ENCODE measurements at places on chromosomes 16 and 17.

GRCh38 chr17:9204637-9205329 lies 183.5 kb downstream of the NTN1 start:
- no peak for DNase-seq

- DNase-seq, result no peak
These were observed 144.4 kb upstream of the ZFHX3 start for GRCh38 chr16:73192232-73192894.

GRCh38 chr16:67531247-67531646 lies 2.6 kb downstream of the RIPOR1 start:
- DNase-seq, result no peak

DNA sequence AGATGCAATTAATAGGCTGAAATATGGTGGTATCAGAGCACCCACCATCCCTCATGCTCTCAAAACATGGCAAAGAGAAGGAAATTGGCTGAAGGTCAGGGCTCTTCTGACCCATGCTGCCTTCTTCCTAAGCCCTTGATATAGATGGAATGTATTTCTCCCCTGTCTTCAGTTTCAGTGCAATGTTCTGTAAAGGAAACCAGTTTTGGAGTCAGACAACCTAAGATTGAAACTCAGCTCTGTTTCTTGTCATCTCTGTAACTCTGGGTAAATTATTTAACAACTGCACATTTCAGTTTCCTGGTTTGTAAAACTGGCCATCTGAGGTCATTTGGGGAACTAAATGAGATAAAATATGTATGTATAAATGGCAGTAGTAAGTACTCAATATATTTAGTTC lies 243.9 kb downstream of the CA10 start:
- no peak for DNase-seq

DNA sequence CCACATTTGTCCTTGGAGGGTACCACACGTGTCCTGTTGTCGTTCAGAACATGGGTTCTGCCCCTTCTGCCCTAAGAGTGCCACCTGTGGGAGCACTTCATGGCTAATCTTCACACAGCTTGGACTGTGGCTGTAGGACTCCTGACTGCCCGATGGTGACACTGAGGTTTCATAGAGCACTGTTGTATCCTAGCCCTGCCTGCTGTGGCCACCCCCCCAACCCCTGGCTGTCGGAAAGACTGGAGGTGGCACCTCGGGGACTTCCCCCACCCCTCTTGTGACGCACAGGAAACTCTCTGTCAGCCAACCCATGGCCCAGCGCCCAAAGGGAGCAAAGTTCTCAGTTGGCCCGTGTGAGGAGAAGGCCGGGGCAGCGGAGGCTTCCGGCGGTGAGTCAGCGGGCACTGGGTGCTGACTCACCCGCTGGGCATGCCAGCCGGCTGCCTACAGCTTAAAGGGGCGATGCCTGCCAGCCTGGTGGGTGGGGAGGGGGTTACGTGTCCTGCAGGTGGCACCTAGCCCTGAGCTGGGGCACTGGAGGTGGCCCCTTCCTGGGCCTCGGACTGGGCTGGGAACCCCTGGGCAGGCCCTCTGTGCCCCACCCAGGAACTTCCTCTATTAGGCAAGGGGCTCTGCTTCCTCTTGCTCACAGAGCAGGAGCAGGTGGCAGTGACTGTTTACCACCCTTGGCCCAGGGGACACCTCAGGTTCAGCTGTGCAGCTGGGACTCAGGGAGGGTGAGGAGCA lies 3.4 kb downstream of the MAP2K3 start:
- DNase-seq, result peak; percentile 96

DNA sequence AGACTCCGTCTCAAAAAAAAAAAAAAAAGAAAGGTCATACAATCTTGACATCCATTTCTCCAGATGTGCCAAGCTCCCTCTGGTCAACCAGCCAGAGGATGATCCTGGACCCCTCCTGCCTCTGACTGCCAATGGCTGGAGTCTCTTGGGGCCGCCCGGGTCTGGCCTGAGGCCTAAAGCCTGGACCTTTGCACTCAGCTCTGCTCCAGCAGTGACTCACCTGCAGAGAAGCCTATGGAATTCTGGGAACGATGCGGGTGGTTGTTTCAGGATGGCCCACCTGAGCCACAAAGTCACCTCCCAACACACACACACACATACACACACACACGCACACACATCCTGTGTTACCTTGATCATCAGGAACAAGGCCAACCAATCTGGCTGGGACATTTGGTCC lies 64.0 kb upstream of the DNAH17 start:
- no peak for DNase-seq

- DNase-seq, result no peak
These were observed 107.0 kb downstream of the ANKRD11 start for GRCh38 chr16:89383095-89384003.

GRCh38 chr16:85566561-85567100 lies 46.5 kb upstream of the GSE1 start:
- no peak for DNase-seq

DNA sequence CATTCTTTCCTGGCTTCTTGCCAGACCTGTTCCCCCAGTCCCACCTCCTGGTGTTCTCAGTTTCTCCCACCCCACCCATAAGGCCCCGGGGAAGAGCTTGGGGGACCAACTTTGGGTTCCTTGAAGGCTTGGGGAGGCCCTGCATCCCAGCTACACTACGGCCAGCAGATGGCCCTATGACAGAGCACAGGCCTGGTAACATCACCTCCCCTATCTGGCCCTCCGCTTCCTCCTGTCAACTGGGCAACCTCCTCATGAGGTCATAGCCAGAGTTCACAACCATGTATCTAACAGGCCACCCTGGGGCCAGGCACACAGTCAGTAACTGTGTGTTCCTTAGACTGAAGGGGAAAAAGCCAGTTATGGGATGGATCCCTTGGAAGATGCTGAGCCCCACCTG lies 31.4 kb downstream of the MYO15A start:
- peak; percentile 10 for DNase-seq

DNA sequence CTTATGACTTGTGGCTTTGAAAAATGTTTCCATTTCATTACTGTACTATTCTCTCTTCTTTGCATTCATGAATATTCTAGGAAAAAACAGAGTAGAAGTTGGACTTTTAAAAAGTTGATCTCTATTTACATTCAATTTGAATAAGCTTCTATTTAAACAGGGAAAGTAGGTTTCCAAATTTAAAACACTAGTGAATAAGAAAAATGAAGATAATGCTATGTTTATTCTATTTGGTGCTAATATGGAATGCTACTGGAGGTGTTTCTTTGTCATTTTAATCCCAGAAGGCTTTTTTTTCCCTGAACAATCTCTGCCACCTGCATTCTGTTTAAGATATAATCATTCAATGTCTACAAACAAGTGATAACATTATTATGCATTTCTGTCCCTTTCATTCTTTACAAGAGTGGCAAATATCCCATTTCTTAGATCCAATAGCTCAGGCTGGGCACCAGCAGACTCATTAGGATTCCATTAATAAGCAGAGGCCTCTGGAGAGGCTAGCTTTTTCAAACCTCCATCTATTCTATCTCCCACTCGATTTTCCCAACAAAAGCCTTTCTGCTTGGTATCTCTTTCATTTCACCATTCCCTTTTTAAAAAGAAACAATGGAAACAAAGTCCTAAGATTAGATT lies 1001.6 kb upstream of the CDH8 start:
- no peak for DNase-seq

DNA sequence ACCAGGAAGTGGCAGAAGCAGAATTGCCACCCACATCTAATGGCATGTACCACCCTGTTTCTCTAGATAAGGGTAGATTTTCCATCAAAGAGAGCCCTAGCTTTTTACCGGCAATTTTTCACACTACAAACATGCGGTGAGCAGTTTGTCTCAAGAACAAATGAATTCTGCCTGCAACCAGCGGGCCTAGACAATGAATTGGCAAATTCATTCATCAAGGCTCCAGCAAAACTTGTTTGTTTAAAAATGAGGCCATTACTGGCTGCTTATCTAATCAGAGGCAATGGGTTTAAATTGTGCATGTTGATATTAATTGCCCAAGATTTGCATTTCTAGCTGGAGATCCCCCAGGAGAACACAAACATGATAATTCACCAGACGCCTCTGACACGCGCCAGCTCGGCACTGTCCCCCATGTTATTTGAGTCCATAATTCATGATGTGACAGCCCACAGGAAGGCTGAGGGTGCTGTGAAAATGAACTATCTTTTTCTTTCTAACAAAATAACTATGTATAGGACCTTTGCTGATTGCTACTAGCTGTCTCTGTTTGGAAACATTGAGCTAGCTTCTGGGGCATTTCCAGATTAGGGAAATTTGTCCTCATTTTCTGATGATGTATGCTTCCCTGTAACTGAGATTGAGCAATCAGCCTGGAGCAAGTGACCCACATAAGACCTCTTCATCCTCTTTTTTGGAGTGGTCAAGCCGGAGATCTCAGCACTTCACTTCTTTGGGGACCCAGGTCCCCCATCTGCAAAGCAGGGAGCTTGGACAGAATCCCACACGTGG lies 80.8 kb downstream of the CNGB1 start:
- peak; percentile 53 for DNase-seq

GRCh38 chr17:60110586-60110985 lies 31.9 kb upstream of the HEATR6 start:
- no peak for DNase-seq

DNA sequence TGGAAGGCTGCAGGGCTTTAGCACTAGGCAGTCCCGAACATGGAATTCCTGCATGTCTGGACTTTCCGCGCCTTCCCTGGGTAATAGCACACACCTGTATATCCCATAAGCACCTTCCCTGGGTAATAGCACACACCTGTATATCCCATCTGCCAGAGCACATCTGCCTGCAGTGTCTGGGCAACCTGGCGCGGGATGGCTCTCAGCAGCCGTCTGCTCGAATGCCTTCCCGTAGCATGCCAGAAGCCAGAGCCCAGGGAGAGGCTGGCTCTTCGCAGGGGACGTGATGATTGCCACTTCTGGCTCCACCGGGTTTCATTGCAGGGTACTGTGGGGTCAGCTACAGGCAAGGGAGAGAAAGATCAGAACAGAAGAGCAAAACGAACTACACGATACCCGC lies 21.3 kb downstream of the MBTPS1 start:
- DNase-seq, result no peak

DNA sequence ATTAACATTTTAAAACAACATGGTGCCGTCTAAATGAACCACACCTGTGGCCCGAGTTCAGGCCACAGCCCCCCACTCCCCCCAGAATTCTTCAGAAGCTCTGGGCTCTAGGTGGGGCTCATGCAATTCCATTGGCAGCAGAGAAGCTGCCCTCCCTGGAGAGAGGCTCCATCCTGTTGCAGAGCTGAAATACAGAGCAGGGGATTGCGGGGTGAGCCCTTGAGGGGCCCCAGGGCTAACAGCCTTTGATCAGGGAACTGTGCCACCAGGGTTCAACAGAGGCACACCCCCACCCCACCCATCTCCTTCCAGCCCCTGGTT lies 69.3 kb downstream of the ABR start:
- peak; percentile 11 for DNase-seq

- no peak for DNase-seq
These were observed 2.9 kb upstream of the ATP2A1 start for GRCh38 chr16:28875134-28876018.

DNA sequence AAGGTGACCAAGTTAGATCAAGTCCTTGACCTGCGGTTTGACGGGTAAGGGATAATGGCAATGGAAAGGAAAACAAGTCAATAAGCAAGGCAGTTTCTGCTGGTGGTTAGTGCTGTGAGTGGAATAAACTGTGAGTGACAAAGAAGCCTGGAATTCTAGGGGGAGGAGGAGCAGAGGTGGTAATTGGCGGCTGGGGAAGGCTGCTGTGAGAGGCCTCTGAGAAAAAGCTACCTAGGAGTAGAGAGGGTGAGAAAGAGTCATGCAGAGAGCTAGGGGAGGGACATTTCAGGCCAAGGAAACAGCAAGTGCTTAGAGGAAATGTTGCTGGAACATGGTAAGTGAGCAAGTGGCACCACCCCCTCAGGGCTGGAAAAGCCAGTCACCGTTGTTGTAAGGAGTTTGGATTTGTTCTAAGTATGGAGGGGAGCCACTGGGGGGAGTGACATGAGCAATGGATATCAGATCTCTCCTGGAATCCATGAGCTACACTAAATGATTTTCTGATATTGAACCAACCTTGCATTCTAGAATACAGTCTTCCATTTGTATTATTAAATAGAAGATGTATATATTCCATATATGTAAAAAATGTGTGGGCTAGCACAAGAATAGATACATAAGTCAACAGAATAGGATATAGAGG lies 6.7 kb downstream of the NLRC3 start:
- DNase-seq, result no peak

DNA sequence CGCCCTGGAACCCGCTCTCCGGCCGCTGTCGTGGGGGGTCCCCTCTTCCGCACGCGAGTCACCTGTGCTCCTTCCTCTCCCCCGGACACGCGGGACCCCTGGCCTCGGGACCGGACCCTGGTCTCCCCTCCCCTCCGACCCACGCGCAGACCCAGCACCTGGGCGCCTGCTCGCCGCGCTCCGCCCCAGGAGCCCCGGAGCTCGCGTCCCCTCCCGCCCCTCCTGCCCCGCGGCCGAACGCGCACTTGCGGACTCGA lies 762 bp downstream of the RAB40B start:
- no peak for DNase-seq

DNA sequence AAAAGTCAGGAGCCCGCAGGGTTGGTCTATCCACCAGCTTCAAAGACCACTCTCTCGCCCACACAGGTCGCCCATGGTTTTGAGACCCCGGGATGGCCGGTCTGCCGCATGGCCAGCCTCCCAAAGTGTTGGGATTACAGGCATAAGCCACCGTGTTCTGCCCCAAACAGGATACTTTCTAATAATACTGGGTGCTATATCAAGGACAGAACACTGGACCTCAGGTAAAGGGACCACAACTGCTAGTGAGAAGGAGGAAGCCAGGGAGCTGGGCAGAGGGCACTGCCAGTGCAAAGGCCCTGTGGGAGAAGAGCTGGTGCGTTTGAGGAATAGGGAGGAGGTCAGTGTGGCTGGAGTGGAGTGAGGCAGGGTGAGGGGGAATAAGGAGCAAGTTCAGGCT lies 34.1 kb downstream of the IL21R start:
- DNase-seq, result no peak

Measured in adipocyte (in vitro differentiated cells).